ENCODE measurements at places on chromosomes 12 and 14.
A peak's percentile ranks its signal among the peaks of the same experiment; 100 is the strongest.

DNA sequence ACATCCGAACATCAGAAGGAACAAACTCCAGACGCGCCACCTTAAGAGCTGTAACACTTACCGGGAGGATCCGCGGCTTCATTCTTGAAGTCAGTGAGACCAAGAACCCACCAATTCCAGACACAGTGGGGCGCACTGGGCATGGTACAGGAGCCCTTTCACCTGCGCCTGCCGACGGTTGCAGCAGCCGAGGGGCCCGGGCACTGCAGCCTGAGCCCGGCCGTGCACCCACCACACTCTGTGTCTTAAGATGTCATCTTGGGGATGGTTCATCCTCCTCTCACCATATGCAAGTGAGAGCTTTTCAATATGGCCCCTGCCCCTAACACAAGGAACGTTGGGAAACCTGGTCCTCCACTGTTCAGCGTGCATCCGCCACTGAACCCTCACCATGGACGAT lies 288.3 kb downstream of the TTC8 start:
- no peak for DNase-seq

- no peak for DNase-seq
Observed at GRCh38 chr14:90585106-90585505, 188.3 kb downstream of the CALM1 start.

DNA sequence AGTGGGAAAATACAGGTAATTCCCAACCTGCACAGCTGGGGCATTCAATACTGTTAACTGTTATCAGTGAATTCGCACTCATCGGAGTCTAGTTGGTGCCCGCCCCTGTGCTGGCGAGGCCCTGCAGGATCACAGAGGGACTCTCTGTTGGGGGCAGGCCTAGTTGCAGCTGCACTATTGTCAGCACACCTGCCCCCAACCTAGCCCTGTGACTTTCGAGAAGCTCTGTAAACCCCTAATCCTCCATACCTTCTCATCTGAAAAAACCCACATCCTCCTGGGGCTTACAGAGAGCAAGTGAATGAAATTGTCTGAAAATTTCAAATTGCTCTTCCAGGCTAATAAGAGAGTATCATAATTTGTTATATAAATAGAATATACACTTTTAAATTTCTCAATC lies 132.2 kb upstream of the NUDT4 start:
- no peak for DNase-seq

GRCh38 chr12:48105321-48105866 lies 485 bp downstream of the SENP1 start:
- no peak for DNase-seq

GRCh38 chr12:2691006-2691344 lies 103.8 kb upstream of the FKBP4 start:
- no peak for DNase-seq

DNA sequence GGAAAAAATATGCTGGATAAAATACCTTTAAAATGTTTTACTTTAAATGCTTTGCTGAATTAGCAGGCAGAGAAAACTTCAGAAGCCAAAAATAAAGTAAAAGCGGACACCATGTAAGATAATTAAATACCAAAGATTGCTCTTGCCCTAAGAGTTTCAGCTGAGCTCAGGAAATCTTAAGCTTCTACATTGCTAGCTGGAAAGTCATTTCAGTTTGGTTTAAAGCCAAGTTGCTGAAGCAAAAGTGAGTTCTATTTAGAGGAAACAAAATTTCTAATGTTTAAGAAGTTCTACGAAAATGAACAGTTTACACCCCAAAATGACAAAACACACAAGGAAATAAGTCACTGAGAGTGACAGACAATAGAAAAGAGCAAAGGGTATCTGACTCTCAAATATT lies 310.0 kb downstream of the ADAMTS20 start:
- DNase-seq = no peak

DNA sequence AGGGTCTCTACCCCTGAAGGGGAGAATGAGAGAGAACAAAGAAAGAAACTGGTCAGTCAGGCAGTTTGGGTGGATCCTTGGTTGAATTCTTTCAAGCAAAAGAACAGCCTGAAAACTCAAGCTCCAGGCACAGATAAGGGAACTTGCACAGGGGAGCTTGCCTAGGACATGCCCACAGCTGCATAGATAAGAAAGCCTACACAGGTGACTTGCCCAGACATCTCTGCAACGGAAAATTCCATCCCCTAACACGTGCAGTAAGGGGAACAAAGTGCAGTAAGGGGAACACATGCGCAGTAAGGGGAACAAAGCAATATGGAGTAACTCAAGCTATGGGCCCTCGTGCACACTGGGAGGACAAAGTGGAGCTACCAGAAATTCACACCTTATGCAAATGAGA lies 540.1 kb upstream of the MIS18BP1 start:
- DNase-seq = no peak

DNA sequence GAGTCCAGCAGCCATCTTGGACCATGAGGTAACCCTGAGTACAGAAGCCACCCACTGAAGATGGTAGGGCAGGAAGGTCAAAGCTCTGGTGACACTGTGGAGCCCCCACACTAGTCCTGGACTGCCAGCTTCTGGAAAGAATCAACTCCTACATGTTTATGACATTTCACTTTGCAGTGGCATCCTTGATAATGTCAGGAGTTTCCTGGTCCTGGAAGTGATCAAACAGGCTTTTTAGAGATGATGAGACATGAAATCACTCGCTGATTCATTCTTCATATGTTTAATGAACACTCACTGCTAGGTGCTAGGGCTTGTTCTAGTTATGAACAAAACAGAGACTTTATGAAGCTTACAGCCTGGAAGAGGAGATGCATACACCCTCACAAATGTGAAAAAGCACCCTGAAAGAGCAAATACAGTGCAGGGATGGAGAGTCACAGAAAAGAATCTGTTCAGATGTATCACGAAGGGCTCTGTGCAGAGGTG lies 15.8 kb upstream of the HNF1A start:
- no peak for DNase-seq

DNA sequence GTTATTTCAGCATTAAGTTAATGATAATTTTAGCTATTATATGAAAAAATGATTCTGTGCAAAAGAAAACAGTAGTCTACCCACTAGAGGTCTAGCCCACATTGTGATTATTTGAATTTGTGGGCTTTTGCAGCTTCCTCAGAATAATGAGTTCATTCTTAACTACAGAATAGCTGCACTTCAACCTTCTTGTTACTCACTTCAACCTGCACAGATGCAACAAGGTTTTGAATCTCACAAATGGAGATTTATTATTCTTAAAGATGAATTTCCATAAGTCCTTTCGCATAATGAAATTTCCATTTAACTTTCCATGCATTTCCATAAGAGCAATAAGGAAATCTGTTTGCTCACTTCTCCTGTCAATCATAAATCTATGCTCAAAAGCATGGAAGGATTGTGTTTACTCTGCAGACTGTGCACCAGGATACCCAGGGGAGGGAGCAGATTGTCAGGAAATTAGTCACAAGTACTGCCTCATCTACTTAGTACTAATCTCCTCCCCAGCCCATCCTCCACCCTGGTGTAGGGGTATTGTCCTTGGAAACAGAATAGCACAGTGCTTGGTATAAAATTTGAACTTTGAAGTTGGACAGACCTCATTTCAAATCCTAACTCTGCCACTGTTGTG lies 24.1 kb downstream of the PTGER2 start:
- DNase-seq = no peak

- DNase-seq = no peak
Observed at GRCh38 chr12:47707905-47708543, 2.2 kb upstream of the RPAP3 start.

GRCh38 chr14:35122696-35123387 lies 490 bp downstream of the PRORP start:
- DNase-seq = peak; percentile 3

GRCh38 chr14:78090864-78091263 lies 79.3 kb upstream of the NRXN3 start:
- no peak for DNase-seq

- DNase-seq = peak; percentile 80
Observed at GRCh38 chr12:56987551-56988053, 18.7 kb downstream of the ZBTB39 start.

DNA sequence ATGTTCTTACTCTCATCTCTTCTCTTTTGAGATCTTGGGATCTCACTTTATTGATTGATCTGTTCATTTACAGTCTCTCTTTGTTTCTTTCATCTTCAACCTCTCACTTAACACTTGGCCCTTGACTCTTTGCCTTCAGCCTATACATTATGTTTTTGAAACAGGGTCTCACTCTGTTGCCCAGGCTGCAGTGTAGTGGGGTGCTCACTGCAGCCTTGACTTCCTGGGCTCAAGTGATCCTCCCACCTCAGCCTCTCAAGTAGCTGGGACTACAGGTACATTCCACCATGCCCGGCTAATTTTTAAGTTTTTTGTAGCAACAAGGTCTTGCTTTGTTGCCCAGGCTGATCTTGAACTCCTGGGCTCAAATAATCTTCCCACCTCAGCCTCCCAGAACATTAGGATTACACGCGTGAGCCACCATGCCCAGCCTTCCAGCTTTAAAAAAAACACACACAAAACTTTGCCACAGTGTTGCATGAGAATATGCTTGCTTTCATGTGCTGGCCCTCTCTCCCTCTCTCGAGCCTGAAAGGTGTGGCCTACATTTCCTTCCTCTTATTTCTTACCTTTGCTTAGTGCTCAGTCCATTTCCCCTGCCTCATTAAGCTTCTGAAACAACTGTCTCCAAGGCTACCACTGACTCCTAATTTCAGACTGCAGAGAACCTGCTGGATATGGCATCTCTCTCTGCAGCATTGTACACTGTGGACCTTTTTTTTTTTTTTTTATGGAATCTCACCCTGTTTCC lies 9.9 kb downstream of the DIP2B start:
- no peak for DNase-seq

DNA sequence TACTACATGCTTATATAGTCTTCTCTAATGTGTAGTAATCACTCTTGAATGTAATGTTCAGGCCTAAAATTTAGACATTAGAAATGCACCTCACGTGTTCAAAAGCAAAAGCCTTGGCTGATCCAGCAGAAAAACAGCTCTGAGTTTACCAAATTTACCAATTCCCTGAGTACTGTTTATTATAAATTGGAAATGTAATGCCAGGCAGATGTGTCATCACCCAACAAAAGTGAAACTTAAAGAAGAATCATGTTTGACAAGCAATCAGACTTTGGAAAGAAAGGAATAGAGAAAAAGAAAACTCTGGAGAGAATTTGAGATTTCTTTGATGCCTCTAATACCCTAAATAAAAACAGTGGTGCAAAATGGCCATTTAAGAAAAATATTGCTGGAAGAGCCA lies 26.5 kb upstream of the STRAP start:
- no peak for DNase-seq

DNA sequence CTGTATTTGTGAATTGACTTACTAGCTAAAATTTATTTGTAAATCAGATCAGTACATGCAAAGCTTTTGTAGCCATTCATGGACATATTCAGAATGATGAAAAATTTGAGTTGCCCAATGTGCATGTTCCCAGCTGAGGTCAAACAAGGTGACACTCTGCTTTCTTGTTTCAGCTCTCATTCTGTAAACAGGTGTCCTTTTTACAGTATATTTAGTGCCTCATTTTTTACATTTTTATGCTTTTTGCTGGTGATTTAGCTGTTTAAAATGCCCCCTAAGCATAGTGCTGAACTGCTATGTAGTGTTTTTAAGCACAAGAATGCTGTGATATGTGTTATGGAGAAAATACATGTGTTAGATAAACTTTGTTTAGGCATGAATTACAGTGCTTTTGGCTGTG lies 76.3 kb downstream of the MIA2 start:
- no peak for DNase-seq

GRCh38 chr12:80745851-80746505 lies 29.3 kb downstream of the MYF5 start:
- DNase-seq = no peak

- DNase-seq = no peak
Observed at GRCh38 chr14:59377991-59378601, 87.1 kb downstream of the GPR135 start.

DNA sequence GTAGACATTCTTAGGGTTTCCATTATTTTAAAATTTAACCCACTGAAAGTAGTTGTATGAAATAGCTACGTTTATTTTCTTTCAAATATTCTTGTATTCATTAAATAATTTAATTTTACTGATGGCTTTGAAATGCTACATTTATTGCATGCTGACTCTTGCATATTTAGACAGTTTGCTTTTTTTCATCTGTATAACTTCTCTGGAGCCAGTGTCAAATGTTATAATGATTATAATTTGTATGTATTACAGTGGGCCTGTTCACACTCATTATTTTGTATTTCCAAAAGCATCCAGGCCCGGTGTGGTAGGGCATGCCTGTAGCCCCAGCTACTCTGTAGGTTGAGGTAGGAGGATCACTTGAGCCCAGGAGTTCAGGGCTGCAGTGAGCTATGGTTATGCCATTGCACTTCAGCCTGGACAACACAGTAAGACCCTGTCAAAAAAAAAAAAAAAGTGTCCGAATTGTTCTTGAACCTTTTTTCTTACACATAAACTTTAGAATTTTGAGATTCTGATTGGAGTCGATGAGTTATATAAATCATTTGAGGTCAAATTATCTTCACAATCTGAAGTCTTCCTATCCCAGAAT lies 905 bp downstream of the ZNF84 start:
- no peak for DNase-seq
